ENCODE measurements at places on chromosomes 16 and 17. TPM values are rescaled to one million over a fixed set of nuclear protein-coding genes. Genes with fewer than 3 reads are reported as not detected.

TIMP2 gene
- 86.9 TPM for polyA plus RNA-seq

INCA1 gene
- 5.0 TPM for polyA plus RNA-seq

DNA sequence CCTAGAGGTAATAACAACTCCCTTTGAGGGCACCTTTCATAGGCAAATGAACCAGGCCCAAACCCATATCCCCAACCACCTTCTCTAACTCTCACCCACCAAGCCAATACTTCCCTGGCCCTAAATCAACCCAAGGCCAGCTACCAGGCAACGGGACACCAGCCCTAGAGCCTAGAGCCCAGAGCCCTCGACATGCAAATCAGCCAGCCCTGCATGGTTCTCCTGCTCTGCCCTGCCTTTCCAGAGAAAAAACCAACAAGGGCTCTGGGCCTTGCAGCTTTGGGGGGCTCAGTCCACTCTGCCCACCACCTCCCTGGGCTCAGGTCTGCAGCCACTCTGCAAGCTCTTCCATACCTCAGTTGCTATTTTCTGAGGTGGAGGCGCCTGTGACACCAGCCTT lies 55.0 kb downstream of the PITPNM3 start:
- DNase-seq, result no peak

- DNase-seq, result peak; percentile 91
Measured at GRCh38 chr17:31570951-31571892, 179.7 kb downstream of the RAB11FIP4 start.

GRCh38 chr16:1524366-1524765 lies 9.1 kb upstream of the TMEM204 start:
- peak; percentile 46 for DNase-seq

- DNase-seq, result no peak
Measured at GRCh38 chr16:82605863-82606620, 20.7 kb upstream of the CDH13 start.

GRCh38 chr16:87809150-87809902 lies 43.5 kb upstream of the KLHDC4 start:
- peak; percentile 12 for DNase-seq

DNA sequence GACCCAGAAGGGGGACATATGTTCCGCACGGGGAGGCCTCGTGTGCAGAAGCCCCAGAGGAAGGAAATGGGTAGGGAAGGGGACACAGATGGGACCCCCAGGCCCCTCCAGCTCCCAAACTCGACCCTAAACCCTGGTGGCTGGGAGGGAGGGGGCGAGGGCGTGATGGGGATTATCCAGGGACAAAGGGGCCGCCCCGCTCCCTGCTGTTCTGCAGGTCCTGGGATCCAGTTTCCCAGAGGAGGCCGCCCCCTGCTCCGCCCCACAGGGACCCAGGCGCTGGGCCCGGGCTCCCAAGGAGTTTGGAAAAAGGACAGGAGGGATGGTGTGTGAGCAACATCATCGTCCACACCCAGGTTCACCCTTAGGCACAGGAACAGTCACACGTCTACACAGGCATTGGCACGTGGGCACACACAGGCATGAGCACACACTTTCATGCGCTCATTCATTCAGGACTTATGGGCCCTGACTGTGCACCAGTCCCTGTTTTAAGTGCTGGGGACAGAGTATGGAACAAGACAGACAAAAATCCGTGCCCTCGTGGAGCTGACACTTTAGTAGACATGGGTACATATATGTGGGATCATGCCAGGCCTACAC lies 12.8 kb upstream of the FBXL19 start:
- DNase-seq, result peak; percentile 38

All from right cardiac atrium (tissue), 5 donors.